ENCODE measurements at places on chromosomes 6 and 20.

GRCh38 chr6:7550433-7550801, 8.9 kb downstream of the DSP start:
- DNase-seq: no peak

GRCh38 chr6:168582571-168582981, 141.6 kb downstream of the SMOC2 start:
- no peak for DNase-seq

- no peak for DNase-seq
Measured at GRCh38 chr6:106586815-106587415, 42.4 kb downstream of the RTN4IP1 start.

DNA sequence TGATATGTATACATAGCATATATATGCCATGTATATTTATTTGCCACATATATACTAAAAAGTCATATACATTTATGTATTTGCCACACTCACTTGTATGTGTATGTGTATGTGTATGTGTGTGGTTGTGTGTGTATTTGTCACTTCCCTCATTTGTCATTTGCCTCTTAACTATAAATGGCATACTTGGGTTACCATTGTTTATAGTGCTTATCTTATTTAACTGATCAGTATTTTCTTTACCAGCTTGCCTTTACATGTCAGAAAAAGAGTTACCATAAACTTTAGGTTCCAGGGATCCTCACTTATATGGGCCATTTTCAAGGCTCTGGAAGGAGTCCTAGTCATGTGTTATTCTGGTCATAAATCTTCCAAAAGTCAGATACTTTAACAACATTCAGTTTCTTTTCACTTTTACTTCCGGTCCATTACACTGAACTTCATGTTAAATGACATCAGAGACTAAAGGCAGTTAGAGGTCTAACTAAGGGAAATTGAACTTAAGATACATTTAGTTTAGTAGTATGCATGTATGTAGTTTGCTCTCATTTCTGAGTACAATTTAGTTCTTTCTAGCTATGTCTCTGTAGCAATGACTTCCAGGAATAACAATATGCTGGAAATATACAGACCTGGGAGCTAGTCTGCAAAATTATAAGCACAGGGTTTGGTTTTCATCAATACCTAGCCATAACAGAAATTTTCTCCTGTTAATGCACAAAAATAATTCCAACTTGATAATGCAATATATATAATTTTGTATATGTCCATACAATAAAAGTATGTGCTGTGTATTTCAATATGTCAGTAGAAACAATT, 33.7 kb upstream of the HIVEP1 start:
- peak; percentile 16 for DNase-seq

DNA sequence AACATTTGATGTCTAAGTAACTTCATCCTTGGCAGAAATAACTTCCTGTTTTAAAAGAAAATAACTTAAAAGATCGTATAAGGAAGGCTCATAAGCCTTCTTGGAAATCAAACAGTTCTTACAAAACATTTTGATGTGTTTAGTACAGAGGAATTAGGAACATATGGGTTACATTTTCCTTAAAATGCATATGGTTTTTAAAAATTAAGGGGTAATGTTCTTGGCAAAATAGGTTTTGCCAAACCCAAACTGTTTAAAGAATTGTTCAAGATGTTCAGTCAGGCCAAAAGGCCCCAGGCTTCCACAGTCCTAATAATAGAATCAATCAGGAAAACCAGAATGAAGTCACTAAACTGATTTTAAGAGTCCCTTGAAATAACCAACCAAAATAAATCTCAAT, 142.7 kb upstream of the SLC35B3 start:
- DNase-seq: no peak

- no peak for DNase-seq
Measured at GRCh38 chr6:35078226-35078850, 62.8 kb downstream of the TCP11 start.

DNA sequence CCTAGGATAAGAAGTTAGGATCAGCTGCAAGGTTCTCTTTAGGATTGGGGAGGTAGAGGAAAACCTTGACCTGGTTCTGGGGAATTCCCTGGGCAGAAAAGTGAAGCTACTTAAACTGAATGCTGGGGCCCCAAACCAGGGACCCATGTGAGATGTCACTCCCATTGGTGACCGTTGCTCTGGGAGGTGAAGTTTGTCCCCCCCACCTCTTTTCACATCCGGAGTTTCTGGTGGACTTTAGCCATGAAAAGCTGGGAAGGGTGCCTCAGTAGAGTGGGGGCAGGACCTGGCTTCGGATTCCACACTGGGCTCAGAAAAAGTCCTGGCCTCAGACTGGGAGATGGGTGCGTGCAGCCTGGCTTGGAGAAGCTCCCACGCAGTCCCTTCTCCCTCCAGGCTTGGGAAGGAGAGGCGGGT, 13.2 kb downstream of the TJAP1 start:
- DNase-seq: no peak

DNA sequence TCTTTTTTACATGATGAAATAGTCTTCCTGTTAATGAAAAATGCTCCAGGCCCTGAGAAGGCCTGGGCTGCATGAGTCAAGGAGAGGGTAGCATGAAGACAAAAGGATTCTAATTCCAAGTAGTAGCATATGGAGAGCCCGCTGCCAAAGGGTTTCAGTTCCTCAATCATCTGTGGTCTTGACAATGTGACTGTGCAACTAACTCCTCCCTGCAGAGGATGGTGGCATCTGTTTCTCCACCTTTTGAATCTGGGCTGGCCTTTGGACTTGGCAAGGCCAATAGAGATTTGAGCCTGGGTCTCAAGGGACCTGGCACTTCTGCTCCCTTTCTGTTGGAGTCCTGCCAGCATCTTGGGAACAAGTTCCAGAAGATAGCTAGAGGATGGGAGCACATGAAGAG, 35.1 kb upstream of the ANKEF1 start:
- no peak for DNase-seq

GRCh38 chr6:116127771-116128493, 2.0 kb upstream of the COL10A1 start:
- no peak for DNase-seq

DNA sequence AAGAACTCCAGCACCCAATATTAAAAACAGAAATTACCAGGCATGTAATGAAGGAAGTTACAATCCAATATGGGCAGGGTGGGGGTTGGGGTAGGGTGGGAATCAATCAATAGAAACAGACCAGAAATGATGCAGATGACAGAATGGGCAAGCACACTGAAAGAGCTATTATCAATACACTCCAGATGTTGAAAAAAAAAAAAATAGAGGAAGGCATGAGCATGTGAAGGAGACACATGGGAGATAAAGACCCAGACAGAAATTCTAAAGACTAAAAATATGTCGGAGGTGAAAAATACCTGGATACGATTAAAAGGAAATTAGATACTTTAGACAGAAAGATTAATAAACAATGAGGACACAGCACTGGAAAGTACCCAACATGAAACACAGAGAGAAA, 19.1 kb upstream of the ZC3H12D start:
- DNase-seq: no peak

- DNase-seq: no peak
Measured at GRCh38 chr20:54620611-54621010, 145.2 kb downstream of the DOK5 start.

DNA sequence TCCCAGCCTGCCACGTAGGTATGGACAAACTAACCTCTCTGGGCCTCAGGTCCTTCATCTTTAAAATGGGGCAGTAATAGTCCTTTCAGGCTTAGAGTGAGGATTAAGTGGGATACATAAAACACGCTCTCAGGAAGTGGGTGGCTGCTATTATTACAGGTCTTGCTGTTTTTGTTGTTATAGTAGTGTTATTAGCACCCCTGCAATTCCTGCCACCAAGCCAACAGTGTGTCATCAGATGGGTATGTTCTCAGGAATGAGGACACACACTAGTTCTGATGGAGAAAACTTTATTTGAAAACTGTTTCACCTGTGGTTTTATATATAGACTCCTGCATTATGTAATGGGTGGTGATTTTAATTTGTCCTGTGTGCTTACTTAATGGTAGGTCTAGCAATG, 131.7 kb downstream of the LRRC1 start:
- DNase-seq: no peak

GRCh38 chr6:166533205-166533824, 53.2 kb downstream of the RAMACL start:
- no peak for DNase-seq

DNA sequence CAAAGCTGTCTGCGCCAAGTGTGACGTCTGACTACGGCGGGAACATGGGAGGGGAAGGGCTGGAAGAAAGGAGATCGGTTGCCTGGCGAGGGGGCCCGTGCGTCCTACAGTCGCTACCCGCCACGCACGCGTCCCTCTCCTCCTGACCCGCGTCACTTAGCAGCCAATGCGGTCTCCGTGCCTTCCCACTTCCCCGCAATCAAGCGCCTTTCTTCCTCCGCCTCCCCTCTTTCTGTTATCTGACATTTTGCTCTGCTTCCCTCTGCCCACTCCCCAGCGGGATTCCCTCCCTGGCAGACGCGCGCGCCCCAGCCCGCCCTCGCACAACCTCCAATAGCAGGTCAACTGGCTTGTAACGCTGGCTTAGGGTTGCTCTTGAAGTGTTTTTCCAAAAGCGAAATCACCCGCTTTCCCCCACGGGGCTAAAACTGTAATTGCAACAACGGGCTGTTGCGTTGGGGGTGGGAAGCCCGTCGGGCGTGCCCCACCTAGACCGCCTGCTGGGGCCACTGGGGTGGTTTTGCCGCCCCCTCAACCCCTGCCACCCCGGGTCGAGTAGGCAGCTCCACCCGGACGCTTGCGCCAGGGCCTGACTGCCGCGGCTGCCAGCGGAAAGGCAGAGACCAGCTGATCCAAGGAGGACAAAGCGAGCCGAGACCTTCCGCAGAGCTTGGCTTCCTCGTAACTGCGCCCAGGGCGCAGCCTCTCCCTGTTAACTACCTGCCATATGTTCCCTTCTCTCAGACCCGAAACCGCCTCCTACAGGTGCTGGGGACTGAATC, 6.2 kb upstream of the SOX4 start:
- DNase-seq: no peak

DNA sequence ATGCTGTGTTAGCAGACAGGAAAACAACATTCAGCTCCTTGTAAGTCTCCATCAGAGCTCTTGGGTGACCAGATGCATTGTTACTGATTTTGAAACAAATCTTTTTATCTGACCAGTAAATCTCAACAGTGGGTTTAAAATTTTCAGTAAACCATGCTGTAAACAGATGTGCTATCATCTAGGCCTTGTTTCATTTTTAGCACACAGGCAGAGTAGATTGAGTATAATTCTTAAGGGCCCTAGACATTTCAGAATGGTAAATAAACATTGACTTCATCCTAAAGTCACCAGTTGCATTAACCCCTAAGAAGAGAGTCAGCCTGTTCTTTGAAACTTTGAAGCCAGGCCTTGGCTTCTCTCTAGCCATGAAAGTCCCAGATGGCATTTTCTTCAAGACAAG, 237.2 kb upstream of the BMP2 start:
- DNase-seq: no peak

DNA sequence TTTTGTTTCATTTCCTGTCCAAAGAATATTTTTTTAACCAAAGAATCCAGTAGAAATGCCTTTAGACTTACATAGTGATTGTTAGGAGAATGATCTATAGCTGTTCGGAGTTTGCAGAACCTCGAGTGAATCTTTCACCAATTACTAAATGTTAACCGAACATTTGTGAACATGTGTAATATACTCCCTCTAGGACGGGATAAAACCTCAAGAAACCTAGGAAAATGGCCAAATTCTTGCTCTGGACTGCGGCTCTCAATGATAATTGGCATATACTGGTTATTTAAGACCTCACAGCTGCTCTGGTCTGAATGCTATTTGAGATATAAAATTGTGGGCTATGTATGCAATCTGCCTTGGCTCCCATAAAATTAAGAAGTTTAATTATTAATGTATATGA, 137.1 kb downstream of the PACRG start:
- no peak for DNase-seq

GRCh38 chr20:4919047-4919704, 82.1 kb downstream of the SLC23A2 start:
- no peak for DNase-seq

Measured in stimulated activated naive CD4-positive, alpha-beta T cell (primary cell).